ENCODE measurements at places on chromosomes 1 and 21. TPM values are rescaled to one million over a fixed set of nuclear protein-coding genes. Genes with fewer than 3 reads are reported as not detected.

Gene SYF2
- total RNA-seq: 43.2 TPM

Gene CHI3L2
- total RNA-seq: 0.53 TPM

Gene SPATA21
- 0.05 TPM for total RNA-seq

Gene HSPA6
- total RNA-seq: 0.13 TPM

Gene LRRC8B
- total RNA-seq: 9.2 TPM

Gene LRRC39
- total RNA-seq: 0.43 TPM

Gene SPRR1B
- not detected for total RNA-seq

Gene TNFSF18
- not detected for total RNA-seq

Gene PRDM16
- total RNA-seq: 1.4 TPM

Gene OR2L2
- not detected for total RNA-seq

Gene PHACTR4
- total RNA-seq: 38.2 TPM

Gene CELA3B
- not detected for total RNA-seq

Gene FCRLB
- total RNA-seq: 6.2 TPM

Gene LENEP
- total RNA-seq: not detected

Gene GJB5
- total RNA-seq: not detected

Gene BTBD8
- 0.46 TPM for total RNA-seq

Gene KIAA1614
- total RNA-seq: 59.9 TPM

Gene CD2
- total RNA-seq: not detected

Gene FAM72B
- total RNA-seq: 15.2 TPM
